ENCODE measurements at places on chromosomes 12 and 14.

GRCh38 chr14:49506650-49507049 is 79.5 kb downstream of the RPS29 start:
- DNase-seq = no peak

DNA sequence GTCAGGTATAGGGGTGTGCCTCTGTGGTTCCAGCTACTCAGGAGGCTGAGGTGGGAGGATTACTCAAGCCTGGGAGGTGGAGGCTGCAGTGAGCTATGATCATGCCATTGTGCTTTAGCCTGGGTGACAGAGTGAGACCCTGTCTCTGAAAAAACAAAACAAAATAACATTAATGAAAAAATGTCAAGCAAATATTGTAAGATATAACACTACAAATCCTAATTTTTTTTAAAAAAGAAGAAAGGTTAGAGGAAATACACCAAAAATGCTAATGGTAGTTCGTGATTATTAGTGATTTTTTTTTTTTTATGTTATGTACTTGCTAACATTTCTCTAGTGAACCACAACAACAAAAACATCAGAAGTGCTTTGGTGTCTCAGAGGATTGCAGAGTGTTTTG is 47.7 kb downstream of the TSPAN9 start:
- DNase-seq = no peak

- no peak for DNase-seq
Observed at GRCh38 chr14:47919334-47919846, 244.0 kb upstream of the MDGA2 start.

GRCh38 chr14:40981247-40981646 is 625.4 kb upstream of the LRFN5 start:
- DNase-seq = no peak

- no peak for DNase-seq
Observed at GRCh38 chr14:22268875-22269274, 320.1 kb downstream of the DAD1 start.
